Stimulated activated CD4-positive, alpha-beta T cell treated with anti-CD3 and anti-CD28 coated beads, Interleukin-2, amount 100 ng/mL, for 24 hours (primary cell): ENCODE measurements at places on chromosomes 13 and 19.
A peak's percentile ranks its signal among the peaks of the same experiment; 100 is the strongest.

- DNase-seq, result no peak
These were observed 58.0 kb downstream of the ERCC5 start for GRCh38 chr13:102903659-102904407.

DNA sequence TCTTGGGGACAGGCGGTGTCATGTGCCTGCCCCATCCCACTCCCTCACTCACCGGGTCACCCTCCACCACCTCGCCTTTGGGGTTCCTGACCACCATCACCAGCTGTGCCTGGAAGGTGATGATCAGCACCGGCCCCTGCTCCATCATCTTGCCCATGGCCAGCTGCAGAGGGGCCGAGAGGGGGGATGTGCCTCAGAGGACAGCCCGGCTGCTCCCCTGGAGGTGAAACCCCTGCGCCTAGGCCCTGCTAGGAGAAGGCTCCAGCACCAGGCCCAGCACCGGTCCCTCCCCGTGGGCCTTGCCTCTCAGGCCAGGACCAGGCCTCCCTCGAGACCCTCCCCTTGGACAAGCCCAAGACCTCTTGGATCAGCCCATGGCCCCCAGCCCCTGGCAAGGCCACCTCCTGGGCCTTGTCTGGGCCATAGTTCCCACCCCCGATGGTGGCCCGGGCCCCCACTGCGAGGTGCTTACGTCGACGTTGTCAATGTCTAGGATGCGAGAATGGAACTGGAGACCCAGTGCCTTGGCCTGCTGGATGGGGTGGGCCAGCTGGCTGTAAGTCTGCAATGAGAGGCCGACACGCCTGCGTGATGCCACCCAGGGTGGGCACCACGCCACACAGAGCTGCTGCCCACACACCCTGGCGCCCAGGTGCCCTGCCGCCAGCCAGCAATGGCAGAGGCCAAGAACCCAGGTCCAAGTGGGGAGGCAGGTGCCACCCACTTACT is 1.8 kb upstream of the CTXN1 start:
- no peak for DNase-seq

- no peak for DNase-seq
These were observed 1.3 kb upstream of the DNAJC15 start for GRCh38 chr13:43021926-43022670.

- DNase-seq, result no peak
These were observed 2.1 kb upstream of the CEACAM19 start for GRCh38 chr19:44668985-44669764.

DNA sequence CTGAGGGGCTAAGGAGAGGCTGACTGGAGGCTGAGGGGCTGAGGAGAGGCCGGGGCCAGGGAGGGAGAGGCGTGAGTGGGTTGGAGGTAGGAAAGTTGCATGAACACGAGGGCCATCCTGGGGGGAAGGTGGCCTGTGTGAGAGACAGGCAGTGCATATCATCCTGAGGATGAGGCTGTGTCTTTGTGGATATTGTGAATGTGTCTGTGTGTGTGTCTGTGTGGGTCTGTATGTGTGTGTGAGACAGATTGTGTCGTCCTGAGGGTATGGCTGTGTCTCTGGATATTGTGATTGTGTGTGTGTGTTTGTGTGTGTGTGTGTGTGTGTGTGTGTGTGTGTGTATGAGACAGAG is 422 bp downstream of the ZNF71 start:
- no peak for DNase-seq

DNA sequence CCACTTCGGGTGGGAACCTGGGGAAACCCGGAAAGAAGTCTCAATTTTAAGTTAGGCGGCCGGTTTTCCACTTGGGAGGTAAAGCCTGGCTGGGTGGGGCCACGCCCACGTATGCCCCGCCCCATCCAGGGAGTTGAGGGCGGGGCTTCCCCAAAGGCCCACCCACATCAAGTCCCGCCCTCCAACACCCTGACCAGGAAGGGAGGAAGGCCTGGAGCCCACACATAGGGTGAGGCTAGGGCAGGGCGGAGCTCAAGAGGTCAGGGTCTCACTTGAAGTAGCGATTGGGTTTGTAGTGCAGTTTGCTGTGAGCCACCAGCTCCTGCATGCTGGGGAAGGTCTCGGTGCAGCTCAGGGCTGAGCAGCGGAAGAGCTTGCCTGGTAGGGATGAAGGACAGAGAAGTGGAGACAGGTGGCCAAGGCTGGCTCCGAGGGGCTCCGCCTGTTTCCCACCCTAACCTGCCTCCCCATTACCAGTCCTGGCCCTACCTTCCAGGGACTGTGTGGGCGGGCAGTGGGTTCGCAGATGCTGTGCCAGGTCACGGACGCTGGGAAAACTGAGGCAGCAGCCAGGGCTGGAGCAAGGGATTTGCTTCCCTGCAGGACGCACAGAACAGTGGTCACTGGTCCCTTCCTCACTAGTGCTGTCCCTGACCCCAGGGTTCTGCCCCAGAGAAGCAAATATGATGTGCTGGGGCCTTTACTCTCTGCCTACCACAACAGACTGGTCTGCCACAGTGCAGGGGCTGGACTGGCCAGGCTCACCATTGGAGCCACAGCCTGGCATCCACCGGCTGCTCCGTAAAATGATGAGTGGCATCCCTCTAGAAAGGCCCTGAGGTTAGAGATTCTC is 1.6 kb downstream of the ZNF414 start:
- peak; percentile 38 for DNase-seq

DNA sequence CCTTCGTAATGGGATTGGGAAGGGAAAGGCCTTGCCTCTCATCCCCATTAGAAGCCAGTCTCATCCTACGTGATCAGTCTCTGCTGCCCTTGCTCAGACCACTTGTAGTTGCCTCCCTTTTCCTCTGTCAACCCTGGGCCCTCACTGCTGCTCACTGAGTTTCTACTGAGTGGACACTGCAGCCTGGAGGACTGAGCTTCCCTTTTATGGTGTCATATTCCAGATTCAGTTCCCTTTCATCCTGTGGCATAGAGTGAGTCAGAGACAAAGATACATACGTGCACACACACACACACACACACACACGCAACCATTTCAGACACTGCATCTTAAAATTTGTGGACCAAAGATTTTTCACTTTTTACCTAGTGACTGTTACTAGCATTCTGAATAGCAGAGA is 56.6 kb downstream of the COG3 start:
- no peak for DNase-seq

GRCh38 chr13:44363631-44364344 is 9.8 kb upstream of the SERP2 start:
- no peak for DNase-seq

DNA sequence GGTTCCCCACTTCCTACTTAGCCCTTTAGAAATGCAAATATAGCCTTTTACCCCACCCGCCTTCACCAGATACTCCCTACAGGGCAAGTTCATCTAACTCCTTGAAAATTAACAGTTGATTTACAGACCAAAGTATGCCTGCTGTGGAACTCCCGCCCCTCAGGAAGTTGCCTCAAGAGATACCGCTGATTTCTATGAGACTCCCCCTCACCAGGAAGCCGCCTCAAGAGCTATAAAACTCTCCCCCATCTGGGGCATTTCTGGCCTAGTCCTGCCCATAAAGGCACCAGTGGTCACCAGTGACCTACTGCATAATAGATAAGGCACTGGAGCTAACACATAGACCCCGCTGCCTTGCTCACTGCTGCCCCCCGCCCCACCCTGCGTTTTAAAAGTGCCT is 201.7 kb upstream of the UBL3 start:
- no peak for DNase-seq

GRCh38 chr13:113410472-113411201 is 42.7 kb downstream of the ADPRHL1 start:
- DNase-seq, result no peak

DNA sequence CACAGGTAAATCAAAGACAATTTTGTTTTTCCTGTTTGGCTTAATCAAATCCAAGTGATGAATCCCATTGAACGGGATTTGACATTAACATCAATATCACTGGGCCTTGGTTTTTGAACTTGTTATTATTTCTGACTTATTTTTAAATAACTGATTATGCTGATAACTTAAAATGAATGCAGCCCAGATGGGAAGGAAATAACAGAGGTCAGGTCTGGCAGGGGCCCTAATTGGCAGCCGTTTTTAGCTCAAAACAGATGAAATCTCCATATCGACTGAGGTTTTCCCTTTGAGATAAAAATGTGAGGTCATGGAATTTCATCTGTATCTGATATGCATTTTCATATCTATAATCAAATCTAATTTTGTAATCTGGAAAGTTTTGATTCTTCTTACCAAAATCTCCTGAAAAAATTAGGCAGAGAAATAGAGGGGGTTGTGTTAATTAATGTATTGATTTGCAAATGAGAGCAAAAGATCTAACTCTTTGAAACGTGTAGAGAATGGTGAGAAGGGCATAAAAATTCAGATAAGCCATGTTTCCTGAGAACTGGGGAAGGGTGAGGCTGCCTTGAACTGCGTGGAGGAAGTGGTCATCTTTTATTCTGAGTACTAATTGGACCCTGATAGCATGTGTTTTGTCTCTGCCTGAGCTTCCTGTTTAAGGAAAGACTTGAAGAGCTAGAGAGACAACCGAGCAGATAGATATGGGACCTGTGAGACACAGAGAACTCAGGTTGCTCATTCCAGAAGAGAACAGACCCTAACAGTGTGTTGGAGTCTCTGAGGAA is 98.2 kb upstream of the C1QTNF9B start:
- no peak for DNase-seq

- DNase-seq, result no peak
These were observed 10.5 kb upstream of the ZNF112 start for GRCh38 chr19:44367024-44367423.

DNA sequence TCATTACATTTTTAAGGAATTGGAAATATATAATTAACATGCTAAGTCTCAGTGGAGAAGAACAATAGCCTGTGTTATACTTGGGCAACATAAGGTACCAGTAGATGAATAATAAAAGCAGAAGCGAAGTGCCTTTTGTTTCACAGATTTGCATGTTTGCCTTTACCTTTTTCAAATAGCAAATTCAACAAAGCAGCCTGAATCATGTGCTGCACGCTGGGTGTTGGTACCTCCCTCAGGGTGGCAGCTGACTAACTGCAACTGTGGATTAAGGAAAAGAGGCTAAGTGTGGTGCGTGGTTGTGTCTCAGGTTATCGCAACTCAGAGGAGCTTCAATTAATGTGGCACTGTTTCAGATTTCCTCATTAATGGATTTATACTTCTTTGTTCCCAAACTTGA is 189.0 kb downstream of the LMO7 start:
- no peak for DNase-seq

GRCh38 chr19:36215276-36216123 is 594 bp downstream of the ZNF146 start:
- peak; percentile 32 for DNase-seq

DNA sequence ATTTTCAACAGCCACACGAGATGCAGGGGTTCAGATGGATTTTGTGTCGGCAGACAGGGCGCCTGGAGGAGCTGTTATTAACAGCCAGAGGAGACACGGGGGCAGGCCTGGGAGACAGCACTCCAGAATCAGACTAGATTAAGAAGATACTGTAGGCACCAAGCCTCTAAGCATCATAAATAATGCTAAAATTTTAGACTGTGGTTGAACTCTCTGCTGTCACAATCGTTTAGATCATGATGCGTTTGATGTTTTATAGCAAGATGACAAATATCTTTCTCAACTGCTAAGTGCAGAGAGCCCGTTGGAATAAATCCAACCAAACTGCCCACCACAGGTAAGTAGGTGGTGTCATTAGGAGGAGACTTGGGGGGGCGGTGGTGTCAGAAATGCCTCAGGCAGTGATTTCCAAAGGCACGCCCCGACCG is 63.9 kb downstream of the CEBPG start:
- DNase-seq, result no peak

- DNase-seq, result no peak
These were observed 179.9 kb downstream of the SLITRK6 start for GRCh38 chr13:85619321-85619720.

GRCh38 chr13:19959831-19960652 is 1.5 kb downstream of the ZMYM2 start:
- DNase-seq, result peak; percentile 83

DNA sequence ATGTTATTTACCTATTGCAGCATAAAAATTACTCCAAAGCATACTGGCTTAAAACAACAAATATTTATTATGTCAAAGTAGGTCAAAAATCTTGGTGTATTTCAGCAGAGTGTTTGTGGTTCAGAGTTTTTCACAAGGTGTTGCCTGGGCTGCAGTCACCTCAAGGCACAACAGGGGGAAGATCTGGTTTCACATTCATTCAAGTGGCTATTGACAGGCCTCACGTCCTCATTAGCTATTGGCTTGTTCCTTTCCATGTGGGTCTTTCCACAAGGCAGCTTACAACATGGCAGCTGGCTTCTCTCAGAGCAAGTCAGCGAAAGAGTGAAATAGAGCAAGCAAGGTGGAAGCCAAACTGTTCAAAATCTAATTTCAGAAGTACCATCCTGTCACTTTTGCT is 602.9 kb downstream of the OLFM4 start:
- DNase-seq, result no peak

DNA sequence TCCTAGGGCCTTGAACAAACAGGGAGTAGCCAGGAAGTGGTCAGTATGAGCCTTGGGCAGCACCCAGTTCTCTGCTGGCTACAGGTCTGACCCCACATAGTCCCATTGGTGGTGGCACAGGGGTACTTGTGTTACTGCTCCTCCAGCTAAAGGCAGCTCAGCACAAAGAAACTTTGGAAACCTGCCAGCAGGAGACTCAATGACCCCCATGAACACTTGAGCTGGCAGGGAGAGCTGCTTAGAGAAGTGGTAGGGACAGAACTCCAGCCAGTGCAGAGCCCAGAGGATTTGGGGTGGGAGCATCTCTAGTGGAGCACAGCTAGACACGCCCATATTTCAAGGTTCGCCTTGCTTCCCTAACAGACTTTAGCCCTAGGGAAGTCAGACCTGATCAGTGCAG is 10.4 kb upstream of the ZNF586 start:
- DNase-seq, result no peak

GRCh38 chr13:35771898-35772297 is 295.4 kb upstream of the MAB21L1 start:
- no peak for DNase-seq

GRCh38 chr19:40294560-40294959 is 9.4 kb upstream of the AKT2 start:
- no peak for DNase-seq
